ENCODE measurements at places on chromosomes 6 and 20.

- DNase-seq, result no peak
Observed at GRCh38 chr20:40414843-40415615, 274.0 kb downstream of the MAFB start.

GRCh38 chr6:149112976-149113375 lies 204.5 kb upstream of the TAB2 start:
- DNase-seq, result no peak

- no peak for DNase-seq
Observed at GRCh38 chr6:111626441-111626840, 20.8 kb upstream of the TRAF3IP2 start.

- no peak for DNase-seq
Observed at GRCh38 chr6:167707686-167708500, 118.8 kb upstream of the AFDN start.

- no peak for DNase-seq
Observed at GRCh38 chr6:8549074-8549790, 113.9 kb upstream of the SLC35B3 start.

Measured in stimulated activated CD8-positive, alpha-beta memory T cell treated with anti-CD3 and anti-CD28 coated beads, Interleukin-4, amount 100 ng/mL, for 1 hour (primary cell).